ENCODE measurements at places on chromosomes 4 and X.

DNA sequence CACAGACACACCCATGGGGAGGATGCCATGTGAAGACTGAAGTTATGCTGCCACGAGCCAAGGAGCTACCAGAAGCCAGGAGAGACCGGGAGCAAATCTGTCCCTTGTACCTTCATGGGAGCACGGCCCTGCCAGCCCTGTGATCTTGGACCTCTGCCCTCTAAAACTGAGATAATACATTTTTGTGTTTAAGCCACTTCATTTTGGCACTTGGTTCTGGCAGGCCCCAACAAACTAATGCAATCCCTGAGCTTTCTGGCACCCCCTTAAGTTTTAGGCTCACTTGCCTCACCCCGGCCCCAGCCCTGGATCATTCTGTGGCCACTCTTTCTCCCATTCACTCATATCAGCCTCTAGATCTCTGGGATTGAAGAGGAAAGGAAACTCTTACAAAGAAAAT is 35.4 kb downstream of the SEL1L3 start:
- no peak for DNase-seq

DNA sequence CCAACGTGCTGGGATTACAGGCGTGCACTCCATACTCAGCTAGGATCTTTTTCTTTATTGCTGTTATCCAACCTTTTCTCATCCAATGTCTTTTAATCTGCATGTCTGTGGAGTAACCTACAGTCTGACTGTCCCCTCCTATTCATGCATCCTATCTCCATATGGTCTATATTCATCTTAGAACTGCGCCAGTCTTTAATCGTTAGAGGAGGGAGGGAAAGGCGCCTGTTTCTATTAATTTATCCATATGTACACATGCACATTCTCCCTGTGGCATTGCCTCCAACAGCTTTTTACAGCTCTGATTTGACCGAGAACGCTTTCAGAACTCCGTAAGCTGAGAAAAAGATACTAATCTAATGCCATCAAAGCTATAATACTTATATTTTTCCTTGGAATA is 9.8 kb downstream of the DCTD start:
- no peak for DNase-seq

DNA sequence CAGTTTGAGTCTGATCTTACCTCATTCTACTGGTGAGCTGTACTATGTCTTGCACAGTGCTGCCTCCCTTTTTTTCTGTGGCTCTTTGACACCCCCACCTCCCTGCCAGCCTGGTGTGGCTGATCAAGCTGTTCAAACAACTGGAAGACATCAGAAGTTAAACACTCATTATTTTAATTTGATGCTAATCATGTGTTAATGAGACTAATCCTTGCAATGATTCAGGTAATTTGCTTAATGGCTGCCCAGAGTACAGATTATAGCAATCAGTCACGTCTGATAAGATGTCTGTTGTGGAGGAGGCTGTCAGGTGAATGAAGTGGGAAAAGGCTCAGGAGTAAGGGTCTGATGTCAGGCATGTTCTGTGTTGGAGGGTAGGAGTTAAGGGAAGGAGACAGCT is 87.4 kb upstream of the GK2 start:
- DNase-seq, result no peak

DNA sequence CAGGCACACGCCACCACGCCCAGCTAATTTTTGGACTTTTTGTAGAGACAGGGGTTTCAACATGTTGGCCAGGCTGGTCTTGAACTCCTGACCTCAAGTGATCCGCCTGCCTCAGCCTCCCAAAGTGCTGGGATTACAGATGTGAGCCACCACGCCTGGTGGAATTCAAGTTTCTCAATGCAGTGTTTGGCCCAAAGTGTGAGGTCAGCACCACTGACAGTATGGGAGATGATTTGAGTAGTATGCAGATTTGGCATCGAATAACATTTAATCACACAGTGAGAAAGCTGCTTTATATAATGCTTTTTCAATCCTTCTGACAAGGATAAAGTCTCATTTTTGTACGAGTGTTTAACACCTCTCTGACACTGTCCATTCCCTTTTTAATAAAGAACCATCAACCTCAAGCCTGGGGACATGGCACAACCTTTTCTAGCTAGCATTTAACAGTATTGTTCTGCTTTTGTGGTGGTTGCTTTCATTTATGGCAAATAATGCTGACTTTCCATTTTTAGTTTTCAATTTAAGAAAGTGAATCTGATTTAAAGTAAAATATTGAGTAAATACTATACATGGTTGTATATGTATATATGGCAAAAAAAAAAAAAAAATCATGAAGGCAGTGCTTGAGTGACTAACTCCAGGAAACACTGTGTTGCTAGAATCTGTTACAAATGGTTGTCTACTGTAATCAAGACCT is 4.3 kb upstream of the NSUN7 start:
- no peak for DNase-seq

- DNase-seq, result no peak
Measured at GRCh38 chrX:136755411-136755810, 25.3 kb downstream of the ARHGEF6 start.

GRCh38 chr4:89069481-89069880 is 12.5 kb upstream of the FAM13A start:
- no peak for DNase-seq

- DNase-seq, result no peak
Measured at GRCh38 chrX:53544936-53545335, 110.8 kb upstream of the HSD17B10 start.

GRCh38 chr4:12123707-12124106 is 695.0 kb upstream of the HS3ST1 start:
- no peak for DNase-seq

- DNase-seq, result no peak
Measured at GRCh38 chr4:176009254-176009653, 56.4 kb upstream of the WDR17 start.

GRCh38 chr4:118773429-118773792 is 62.5 kb downstream of the SEC24D start:
- no peak for DNase-seq

GRCh38 chrX:154068560-154068959 is 29.0 kb downstream of the MECP2 start:
- no peak for DNase-seq

DNA sequence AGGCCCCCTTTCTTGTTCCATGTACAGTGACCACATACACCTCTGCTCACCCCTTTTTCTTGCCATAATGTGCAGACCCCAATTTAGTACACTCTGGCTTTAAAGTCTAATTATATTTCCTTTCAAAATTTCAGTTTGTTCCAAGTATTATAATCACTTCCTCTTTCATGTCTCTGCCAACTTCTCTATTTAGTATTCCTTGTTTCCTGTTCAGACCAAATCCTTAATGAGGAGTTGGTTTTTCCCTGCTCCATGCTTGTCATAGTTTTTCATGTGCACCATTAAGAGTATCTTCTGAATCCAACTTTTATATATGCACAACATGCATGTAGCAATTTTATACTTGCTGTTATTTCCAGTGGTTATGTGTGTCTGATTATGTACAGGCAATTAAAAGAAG is 32.3 kb downstream of the USP53 start:
- no peak for DNase-seq

GRCh38 chr4:158268553-158268952 is 58.3 kb downstream of the TMEM144 start:
- no peak for DNase-seq

DNA sequence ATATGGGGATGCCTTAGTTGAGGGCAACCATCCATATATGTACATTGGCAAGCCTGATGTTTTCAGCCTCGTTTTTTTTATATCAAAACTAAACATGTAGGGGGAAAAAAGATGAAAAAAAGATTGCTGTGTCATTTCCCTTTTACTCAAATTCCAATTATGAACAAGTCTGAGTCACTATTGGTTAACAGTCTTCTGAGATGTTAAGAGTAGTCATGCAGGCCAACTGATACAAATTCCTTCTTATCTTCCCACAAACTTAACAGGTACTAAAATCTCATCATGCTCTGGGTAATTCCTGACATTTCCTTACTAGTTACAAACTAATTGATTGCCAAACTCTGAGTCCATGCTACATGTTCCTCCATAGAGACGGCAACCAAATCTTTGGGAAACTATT is 222.1 kb downstream of the FRMPD4 start:
- peak; percentile 16 for DNase-seq

DNA sequence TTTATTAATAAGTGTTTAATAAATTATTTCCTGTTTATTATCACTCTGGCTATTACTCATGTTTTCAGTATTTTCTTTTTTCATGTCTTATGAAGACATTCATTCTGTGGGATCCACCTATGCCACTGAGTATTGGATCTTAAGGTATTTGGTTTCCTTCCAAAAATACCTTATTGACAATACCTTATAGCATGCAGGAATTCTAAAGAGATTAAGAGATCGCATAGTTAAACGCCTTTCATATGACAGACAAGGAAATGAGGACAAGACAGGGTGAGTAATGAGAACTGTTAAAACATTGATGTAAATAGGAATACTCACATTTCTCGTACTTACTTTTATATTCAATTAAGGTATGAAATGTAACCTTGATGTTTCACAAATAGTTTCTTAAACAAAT is 38.2 kb upstream of the TMPRSS11B start:
- DNase-seq, result no peak

- no peak for DNase-seq
Measured at GRCh38 chr4:47498899-47499298, 13.8 kb downstream of the ATP10D start.

DNA sequence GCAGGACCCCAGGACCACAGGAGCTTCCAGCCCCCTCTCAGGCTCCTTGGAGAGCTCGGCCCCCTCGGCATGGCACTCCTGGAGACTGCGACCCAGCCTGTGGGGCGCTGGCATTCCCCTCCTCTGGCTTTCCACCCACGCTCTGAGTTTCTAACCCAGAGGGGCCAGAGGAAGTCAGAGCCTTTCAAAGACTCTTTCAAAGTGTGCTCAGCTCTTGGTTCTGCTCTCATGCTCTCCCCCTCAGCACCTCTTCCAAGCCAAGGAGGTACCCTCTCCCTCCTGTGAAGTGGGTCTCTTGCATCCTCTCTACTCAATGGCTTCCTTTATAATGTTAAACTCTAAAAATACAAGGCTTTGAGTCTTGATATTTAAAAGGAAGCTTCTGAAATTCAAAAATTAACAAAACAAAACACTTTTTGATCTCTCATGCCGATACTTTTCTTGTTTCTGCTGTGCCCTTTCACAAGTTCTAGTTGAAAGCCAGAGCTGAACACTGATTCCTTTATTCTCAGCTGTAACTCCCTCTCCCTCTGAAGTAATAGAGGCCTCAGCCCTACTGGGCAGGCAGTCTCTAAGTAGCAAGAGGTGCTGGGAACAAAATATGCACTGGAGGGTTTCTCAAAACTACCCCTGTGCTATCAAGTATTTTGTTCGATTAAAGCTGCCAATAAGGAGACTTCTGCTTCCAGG is 82.8 kb downstream of the NAT8L start:
- no peak for DNase-seq

DNA sequence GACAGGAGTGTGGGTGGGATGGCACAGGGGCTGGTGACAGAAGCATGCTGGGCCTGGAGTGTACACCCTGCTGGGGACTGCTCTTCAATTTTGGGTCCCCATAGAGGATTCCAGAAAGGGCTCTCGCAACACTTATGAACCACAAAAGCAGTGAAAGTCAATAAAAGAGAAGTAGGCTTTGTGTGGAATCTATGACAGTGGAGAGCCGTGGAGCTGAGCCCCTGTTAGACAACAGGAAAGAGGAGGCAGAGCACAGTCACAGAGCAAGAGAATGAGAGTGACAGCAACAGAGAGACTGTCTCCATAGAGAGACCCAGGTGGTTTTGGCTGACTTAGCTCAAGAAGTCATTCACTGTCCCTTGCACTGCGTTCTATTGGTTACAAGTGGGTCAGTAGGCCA is 135.1 kb upstream of the ATP6AP2 start:
- no peak for DNase-seq

DNA sequence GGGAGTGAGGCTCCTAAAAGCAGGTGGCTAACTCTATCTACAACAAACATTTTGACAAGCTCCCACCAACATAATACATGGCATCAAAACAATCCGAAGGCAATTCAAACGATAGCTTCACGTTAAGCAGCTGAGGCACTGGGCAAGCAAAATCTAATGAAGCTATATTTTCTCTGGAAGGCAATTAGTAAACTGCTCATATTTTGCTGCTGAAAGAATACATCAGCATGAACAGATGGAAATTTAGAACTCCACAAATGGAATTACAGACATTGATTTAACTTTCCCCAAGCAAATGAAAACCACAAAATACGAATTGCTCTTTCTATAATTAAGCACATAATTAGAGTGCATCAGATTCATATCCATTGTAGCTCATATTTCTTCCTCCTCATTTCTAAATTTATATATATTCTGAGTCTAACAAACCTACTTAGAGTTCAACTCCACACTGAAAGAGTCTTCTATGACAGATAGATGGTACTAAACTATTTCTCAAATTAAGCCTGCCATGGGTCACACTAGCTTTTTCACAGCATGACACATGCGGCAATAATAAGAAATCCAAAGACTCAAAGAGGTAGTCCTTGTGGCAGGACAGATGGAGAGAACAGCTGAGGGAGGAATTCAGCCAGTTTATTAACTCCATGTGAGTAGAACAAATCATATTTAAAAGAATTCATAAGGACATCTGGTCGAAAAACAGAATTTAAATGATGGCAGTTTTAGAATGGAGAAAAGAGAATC is 305.4 kb downstream of the MAPK10 start:
- no peak for DNase-seq

- no peak for DNase-seq
Measured at GRCh38 chr4:68267433-68267944, 22.0 kb upstream of the TMPRSS11B start.

GRCh38 chrX:43835559-43835958 is 46.7 kb downstream of the MAOB start:
- DNase-seq, result no peak

GRCh38 chr4:65021149-65021548 is 611.9 kb upstream of the TECRL start:
- DNase-seq, result no peak

DNA sequence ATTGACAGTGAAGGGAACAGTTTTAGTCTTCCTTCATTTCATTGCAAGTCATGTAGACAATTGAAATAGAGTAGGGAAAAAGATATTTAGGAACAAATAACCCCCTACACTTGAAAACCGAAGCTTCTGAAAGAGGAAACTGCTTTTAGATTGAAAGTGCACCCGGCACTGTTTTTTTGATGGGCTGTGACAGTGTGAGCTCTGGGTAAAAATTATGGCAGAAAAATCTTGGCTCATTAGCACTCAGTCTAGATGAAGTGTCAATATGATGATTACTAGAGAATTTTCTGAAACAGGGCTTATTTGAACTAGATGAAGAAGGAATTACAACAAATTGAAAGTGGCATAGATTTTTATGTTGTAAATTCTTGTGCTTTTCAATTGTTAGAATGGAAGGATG is 1132.4 kb downstream of the RAPGEF2 start:
- no peak for DNase-seq

DNA sequence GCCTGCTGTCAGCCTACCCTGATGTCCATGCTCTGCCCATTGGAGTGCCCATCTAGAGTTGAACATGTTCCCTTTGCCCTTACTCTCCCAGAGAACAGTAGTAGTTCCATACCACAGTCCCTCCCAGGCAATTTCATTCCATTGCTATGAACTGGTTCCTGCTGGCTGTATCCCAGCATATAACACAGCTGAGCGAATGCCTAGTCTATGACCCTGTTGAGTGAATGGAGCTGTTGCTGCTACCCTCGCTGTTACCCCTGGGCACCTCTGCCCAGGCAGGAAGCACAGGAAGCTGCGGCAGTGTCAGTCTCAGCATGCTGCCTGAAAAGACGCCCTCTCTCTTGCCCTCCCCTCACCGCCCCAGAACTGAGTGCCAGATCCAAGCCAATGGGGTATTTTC is 73.3 kb downstream of the SOX3 start:
- DNase-seq, result no peak
